Bronchial epithelial cell (primary cell): ENCODE measurements at places on chromosomes 13 and 19. TPM values are rescaled to one million over a fixed set of nuclear protein-coding genes. Genes with fewer than 3 reads are reported as not detected.

DZIP1 gene
- total RNA-seq, result 0.79 and 3.8 TPM in 2 replicates

- no peak for DNase-seq
Measured at GRCh38 chr13:85557691-85558467, 241.3 kb downstream of the SLITRK6 start.

GRCh38 chr19:6721773-6722172, 1.3 kb upstream of the C3 start:
- DNase-seq, result no peak

- peak; percentile 83 for DNase-seq
Measured at GRCh38 chr13:45055902-45056648, 64.2 kb upstream of the GTF2F2 start.

GRCh38 chr13:26549713-26550112, 7.8 kb upstream of the WASF3 start:
- DNase-seq, result no peak

DNA sequence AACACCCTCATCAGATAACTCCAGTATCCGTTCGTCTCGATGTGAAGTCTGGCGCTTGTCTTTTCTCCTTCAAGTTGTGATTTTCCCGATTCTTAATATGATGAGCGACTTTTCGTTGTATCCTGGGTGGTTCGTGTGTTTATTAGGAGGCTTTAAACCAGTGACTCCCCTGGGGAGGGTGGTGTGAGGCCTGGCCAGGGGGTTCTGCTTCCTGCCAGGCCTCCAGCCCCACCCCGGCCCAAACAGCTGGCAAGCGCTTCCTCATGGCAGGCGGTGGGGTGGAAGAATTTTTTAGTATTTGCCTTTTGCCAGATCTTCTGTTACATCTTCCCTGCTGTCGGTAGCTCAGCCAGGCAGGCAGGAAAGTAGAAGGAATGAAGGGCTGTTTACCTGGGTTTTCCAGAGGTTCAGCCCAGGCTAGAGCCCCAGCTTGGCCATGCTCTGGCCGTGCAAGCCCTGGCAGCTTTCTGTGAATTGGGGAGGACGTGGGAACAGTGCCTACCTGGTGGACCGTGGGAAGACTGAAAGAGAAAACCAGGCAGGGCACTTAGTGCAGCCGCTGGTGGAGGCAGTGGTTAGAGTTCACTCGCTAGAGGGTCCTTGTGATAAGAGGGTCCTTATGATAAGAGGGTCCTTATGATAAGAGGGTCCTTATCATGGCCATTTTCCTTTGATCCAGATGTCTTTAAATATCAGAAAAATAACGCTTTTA, 37.7 kb upstream of the DCUN1D2 start:
- no peak for DNase-seq

DNA sequence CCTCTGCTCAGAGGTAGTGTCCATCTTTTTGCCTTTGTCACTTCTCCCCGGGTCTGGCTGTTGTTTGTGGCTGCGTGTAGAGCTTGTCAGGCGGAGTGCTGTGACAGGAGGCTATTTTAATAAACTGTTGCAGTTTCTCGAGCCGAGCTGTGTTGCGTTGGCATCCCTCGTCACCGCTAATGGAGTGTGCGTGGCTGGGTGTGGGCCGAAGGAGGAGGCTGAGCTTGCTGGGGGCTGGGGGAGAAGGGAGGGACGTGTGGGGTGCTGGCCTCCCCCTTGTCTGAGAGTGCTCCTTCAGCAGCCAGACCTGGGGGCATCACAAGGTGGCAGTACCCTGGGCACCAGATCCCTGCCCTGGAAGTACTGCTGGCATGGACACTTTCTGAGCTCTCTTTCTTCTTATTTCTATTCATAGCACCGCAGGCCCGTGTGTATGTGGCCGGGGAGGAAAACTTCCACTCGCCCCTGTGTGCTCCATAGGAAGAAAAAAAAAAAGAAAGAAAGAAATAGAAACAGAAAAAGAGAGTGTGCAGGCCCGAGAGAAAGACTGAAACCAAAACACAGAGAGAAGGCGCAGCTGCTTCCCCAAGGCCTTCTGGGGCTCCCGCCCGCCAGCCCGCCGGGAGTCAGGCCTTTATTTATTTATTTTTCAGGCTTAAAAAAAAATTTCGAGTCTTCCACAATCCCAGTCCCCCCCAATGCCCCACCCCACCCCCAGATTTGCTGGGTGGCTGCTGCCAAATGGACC, 27.0 kb downstream of the NFIX start:
- DNase-seq, result no peak
